ENCODE measurements at places on chromosomes 4 and X.

DNA sequence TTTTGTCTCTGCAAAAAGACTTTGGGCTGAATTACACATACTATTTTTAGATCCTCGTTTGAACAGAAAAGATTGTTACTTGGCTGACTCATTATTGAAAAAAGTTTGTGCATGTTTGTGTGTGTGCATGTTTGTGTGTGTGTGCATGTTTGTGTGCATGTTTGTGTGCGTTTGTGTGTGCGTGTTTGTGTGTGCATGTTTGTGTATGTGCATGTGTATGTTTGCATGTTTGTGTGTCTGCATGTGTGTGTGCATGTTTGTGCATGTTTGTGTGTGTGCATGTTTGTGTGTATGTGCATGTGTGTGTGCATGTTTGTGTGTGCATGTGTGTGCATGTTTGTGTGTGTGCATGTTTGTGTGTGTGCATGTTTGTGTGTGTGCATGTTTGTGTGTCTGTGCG, 201.1 kb upstream of the FAT1 start:
- DNase-seq = no peak

DNA sequence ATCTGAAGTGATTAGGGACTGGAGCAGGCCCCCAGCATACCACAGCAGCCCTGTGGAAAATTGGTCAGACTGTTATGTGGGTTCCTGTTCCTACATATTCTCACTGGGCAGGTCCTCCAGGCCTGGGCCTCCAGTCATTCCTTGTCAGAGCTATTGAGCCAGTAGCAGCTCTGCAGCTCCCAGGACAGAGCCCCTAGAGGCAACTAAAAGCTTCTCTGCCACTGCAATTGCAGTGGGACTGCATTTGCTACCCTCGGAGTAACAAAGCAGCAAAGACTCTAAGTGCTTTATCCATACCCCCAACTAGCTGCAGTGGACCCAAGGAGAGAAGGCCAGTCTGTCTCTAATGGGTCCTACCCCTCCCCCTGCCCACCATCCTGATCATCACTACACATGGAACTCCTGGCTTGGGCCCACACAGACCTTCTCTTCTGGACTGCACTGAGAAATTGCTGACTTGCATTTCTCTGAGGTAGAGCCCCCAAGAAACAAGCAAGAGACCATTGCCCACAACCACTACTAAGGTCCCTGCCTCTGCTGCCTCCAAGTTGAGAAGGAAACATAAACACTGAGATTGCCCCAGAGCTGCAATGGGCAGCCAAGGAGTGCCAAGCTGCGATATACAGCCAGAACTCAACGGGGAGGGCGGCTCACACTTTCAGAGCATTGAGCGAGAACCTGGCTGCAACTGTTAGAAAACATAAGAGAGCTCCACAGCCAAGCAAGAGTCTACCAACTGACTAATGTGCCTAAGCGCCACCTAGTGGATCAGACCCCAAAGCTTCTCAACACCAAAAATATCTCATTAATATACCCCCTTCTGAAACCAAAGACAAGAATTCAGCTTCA, 738.7 kb upstream of the NDST4 start:
- no peak for DNase-seq

DNA sequence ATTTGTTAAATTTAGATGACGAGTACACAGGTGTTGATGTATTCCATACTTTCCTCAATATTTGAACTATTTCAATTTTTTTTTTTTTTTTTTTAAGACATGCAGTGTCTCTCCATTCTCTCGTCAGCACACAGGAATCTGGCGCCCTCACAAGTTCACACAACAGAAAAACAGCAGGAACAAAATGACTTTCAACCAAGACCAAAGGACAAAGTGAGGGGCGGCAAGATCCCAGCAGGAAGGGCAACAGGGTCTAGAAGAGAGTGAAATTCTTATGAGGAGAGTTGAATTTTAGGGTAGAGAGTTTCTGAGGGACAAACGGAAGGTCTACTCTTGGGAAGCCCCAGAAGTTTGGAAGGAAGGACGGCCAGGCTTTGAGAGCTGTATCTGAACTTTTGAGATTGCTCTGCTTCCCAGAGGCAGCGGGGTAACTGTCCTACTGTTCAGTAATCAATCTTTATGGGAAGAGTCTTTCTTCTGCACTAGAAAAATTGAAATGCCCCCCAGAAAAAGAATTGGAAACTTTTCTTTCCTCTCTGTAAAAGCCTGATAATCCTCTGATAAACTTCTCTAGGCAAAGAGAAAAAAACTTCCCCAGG, 760.2 kb downstream of the RAB28 start:
- DNase-seq = no peak

DNA sequence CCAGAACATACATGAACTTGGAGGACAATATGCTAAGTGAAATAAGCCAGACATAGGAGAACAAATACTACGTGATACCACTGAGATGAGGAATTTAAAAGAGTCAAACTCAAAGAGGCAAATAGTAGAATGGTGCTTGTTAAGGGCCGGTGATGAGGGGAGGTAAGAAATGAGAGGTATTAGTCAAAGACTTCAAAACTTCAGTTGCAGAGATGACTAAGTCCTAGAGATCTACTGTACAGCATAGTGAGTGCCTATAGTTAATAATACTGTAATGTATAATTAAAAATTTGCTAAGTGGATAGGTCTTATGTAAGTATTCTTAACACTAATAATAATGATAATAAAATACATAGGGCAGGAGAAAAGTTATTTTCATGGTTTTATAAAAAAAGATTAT, 126.9 kb upstream of the VEGFC start:
- no peak for DNase-seq

GRCh38 chr4:139030614-139031235, 15.1 kb downstream of the NOCT start:
- DNase-seq = peak; percentile 65

- peak; percentile 89 for DNase-seq
Measured at GRCh38 chr4:181877329-181877848, 365.8 kb upstream of the TENM3 start.

- DNase-seq = no peak
Measured at GRCh38 chr4:2062808-2063524, 3.8 kb downstream of the NAT8L start.

- DNase-seq = no peak
Measured at GRCh38 chr4:1251773-1252066, 2.8 kb upstream of the CTBP1 start.

- no peak for DNase-seq
Measured at GRCh38 chr4:119479180-119479808, 149.3 kb downstream of the PDE5A start.

DNA sequence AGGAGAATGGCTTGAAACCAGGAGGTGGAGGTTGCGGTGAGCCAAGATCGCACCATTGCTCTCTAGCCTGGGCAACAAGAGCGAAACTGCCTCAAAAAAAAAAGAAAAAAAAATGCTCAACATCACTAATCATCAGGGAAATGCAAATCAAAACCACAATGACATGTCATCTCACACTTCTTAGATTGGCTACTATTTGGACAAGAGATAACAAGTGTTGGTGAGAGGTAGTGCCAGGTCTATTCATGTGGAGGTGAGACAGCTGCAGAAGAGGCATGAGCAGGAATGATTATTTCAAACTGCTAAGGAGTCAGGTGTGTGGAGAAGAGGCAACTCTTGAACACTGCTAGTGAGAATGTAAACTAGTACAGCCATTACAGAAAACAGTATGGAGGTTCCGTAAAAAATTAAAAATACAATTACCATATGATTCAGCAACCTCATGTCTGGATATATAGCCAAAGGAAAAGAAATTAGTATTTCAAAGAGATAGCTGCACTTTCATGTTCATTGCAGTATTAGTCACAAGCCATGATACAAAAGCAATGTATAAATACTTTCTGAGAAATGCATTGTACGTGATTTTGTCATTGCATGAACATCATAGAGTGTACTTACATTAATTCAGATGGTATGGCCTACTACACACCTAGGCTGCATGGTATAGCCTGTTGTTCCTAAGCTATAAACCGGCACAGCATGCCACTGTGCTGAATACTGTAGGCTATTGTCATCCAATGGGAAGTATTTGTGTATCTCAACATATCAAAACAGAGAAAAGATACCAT, 75.3 kb downstream of the TMEM144 start:
- DNase-seq = no peak

DNA sequence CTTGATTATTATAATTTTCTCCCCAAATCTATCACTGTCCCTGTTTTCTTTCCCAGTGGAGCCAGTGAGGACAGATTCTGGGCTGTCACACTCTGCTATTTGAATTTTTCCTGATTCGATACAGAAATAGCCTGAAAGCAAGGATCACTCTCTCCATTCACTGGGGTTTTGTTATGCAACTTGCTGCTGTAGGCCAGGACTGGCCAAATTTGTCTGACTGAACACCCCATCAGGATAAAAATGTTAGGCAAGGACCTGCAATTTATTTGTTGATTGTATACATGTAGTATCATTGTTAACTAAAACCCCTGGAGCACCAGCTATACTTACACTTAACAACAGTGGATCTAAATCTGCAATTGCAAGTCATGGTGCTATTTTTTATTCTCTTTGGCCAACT, 68.7 kb downstream of the AASDH start:
- DNase-seq = no peak

GRCh38 chr4:150515135-150515534, 66.8 kb upstream of the MAB21L2 start:
- no peak for DNase-seq

DNA sequence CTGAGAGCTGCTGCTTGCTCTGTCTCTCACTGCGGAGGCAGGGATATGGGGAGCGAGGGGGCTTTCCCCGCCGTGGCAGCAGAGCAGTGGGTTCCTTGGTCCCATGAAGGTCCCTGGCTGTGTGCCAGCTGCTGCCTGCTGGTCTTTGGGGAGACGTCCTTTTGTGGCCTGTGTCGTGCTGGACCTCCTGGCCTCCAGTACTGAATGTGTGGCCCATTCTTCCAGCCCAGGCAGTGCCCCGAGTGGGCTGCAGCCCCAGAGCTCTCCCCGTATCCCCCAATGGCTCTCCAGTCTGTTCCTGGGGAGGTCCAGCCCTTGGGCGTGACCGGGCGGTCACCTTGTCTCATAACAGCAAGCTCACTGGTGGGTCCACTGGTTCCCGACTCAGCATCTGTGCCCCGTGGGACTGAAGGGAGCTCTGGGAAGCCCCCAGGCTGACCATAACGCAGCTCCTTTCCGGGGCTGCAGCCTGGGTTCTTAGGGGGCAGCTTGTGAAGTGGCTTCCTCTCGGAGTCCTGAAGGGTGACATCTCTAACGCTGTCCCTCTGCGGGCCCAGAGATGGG, 115.6 kb downstream of the SMIM20 start:
- DNase-seq = no peak

DNA sequence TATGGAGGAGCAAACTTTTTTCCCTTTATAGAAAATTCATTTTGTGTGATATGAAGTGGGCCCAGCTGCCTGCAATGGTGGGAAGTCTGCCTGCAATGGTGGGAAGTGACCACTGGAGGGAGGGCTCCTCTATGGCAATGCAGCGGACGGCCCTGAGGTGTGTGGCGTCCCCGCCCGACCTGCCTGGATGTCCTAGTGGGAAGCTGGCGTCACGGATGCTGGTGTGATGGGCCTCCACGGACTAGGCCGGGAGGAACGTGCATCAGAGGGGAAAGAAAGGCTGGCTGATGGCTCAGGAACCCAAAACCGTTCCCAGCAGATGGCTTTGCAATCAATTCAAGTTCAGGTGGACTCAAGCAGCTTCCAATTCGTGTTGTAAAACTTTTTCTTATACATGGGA, 177.9 kb downstream of the AFAP1 start:
- no peak for DNase-seq

DNA sequence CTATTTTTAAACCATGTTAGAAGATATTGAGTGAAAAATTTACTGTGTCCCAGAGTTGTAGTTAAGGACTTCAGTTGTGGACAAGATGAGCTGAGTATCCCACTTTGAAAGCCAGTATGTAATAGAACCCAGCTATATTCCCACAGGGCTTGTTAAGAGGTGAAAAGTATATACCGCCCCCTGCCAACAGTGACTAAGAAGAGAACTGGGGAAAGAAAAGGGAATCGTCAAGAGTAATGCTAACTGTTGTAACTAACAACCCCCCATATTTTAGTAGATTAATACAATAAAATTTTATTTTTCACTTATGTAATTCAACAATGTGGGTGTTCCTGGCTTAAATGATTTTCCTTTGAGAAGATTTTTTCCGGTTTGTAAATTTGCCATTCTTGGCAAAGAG, 250.4 kb upstream of the GIMD1 start:
- no peak for DNase-seq
